ENCODE measurements at places on chromosomes 3 and 15. TPM values are rescaled to one million over a fixed set of nuclear protein-coding genes. Genes with fewer than 3 reads are reported as not detected.

MYH15 gene
- not detected for total RNA-seq

ZMYND10 gene
- 0.74 TPM for total RNA-seq

IL17RE gene
- 15.2 TPM for total RNA-seq

SQOR gene
- total RNA-seq = 52.8 TPM

PIF1 gene
- 6.6 TPM for total RNA-seq

- no peaks in the 10 kb centered on the region for H3K36me3 ChIP-seq
- H3K4me1 ChIP-seq = peaks cover 20% of the 10 kb centered on the region
- DNase-seq = no peak
- H3K4me3 ChIP-seq = peak overlapping the region; percentile 87
- H3K27ac ChIP-seq = peak overlapping the region; percentile 94
Observed at GRCh38 chr3:119677641-119677934, 382 bp upstream of the COX17 start.

GRCh38 chr15:63052077-63052841, 9.7 kb downstream of the TPM1 start:
- no peaks in the 10 kb centered on the region for H3K27me3 ChIP-seq
- H3K36me3 ChIP-seq = no peaks in the 10 kb centered on the region
- H3K4me1 ChIP-seq = peaks cover 73% of the 10 kb centered on the region
- peak overlapping the region; percentile 65 for H3K27ac ChIP-seq
- H3K4me3 ChIP-seq = no peak overlapping the region

DNA sequence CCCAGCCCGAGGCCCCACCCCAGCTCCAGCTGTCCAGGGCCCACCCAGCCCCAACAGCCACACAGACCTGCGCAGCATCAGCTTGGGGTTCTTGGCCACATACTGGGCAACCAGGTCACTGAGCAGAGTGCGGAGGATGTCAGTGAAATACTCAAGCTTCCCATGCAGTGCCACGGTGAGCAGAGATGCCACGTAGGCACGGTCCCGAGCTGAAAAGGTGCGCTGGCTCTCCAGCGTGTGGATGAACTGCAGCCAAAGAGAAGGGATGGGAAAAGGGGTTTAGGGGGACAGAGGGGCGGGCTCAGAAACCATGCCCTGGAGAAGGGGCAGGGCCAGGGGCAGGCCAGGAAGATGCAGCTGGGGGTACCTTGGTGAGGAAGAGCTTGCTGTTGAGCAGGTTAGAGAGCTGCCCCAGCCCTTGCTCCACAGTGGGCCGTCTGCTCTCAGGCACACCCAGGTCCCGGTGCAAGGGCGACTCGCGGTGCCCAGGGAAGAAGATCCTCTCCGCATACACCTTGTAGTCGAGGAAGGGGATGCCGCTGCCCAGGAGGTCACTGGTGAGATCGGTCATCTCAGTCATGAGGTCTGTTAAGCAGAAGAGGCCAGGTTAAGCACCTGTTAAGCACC, 17.4 kb downstream of the PLXNB1 start:
- peaks cover 19% of the 10 kb centered on the region for H3K4me1 ChIP-seq
- no peak overlapping the region for H3K4me3 ChIP-seq
- H3K27ac ChIP-seq = no peak overlapping the region

- H3K36me3 ChIP-seq = no peaks in the 10 kb centered on the region
- no peak overlapping the region for H3K27ac ChIP-seq
- H3K4me1 ChIP-seq = peaks cover 6% of the 10 kb centered on the region
Observed at GRCh38 chr3:58999774-59000160, 50.1 kb downstream of the CFAP20DC start.

DNA sequence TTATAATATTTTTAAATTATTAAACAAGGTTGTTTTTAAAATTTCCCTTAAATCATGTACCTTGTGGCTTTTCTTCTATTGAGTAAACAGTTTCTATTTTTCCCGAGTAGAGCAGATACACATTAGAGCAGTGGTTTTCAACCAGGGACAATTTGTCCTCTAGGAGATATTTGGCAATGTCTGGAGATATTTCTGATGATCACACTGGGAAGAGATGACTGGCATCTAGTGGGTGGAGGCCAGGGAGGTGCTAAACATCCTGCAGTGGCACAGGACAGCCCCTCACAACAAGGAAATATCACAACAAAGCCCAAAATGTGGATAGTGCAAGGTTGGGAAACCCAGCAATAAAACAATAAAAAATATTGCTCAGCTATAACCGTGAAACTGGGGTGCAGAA, 113.0 kb upstream of the PTPRG start:
- H3K36me3 ChIP-seq = no peaks in the 10 kb centered on the region
- H3K27ac ChIP-seq = no peak overlapping the region
- H3K4me1 ChIP-seq = no peaks in the 10 kb centered on the region
- H3K27me3 ChIP-seq = no peaks in the 10 kb centered on the region

- peak overlapping the region; percentile 82 for H3K4me3 ChIP-seq
- peak; percentile 97 for DNase-seq
- no peaks in the 10 kb centered on the region for H3K36me3 ChIP-seq
Observed at GRCh38 chr15:63503739-63504246, 600 bp upstream of the USP3 start.

- H3K36me3 ChIP-seq = no peaks in the 10 kb centered on the region
- H3K27ac ChIP-seq = peak overlapping the region; percentile 91
- H3K4me3 ChIP-seq = no peak overlapping the region
- no peaks in the 10 kb centered on the region for H3K27me3 ChIP-seq
- no peak for DNase-seq
Observed at GRCh38 chr3:138113326-138113725, 2.1 kb downstream of the DZIP1L start.

DNA sequence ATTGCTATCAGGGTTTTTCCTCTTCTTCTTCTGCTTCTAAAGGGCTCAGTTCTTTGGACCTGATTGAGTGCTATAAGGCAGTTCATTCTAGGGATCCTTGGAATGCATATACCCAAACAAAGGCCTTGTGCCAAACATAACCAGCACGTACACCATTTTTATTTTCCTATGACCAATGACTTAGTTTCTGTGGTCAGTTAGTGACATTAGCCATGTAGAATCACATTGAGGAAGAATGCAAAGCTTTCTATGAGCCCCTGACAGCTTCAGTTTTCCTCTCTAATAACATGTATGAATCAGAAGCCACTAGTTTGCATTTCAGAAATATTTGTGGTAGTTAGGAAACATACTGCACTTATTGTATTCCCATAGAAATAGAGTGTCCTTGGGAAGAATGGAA, 240.0 kb downstream of the THRB start:
- H3K27me3 ChIP-seq = no peaks in the 10 kb centered on the region
- H3K4me3 ChIP-seq = no peak overlapping the region

DNA sequence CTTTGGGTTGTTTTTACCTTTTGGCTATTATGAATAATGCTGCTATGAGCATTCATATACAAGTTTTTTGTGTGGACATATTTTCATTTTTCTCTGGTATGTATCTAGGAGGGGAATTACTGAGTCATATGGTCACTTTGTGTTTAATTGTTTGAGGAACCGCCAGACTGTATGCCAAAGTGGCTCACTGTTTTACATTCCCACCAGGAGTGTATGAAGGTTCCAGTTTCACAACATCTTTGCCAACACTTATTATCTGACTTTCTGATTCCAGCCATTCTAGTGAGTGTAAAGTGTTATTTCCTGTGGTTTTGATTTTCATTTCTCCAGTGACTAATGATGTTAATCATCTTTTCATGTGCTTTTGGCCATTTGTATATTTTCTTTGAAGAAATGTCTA, 51.8 kb downstream of the CMTM7 start:
- no peak overlapping the region for H3K27ac ChIP-seq
- no peaks in the 10 kb centered on the region for H3K27me3 ChIP-seq
- no peaks in the 10 kb centered on the region for H3K36me3 ChIP-seq
- no peak for DNase-seq
- no peak overlapping the region for H3K4me3 ChIP-seq
- H3K4me1 ChIP-seq = no peaks in the 10 kb centered on the region

DNA sequence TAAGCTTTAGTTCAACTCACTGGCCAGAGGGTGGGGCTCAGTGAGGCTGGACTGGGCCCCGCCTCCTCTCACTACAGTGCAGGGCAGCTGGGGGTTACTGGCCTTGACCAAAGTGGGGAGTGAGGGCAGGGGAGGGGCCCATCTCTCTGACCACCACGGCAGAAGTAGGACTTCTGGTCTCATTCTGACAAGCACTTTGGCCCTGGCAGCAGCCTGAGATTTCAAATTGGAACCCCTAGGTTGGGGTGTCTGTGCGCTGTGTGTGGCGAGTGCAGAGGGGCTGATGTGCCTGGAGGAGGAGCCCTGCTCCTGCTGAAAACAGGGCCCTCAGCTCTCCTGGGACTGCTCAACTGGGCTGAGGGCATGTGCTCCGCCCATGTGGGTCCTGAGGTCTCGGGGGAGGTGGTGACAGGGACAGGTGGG, 60.3 kb upstream of the RPL32 start:
- no peaks in the 10 kb centered on the region for H3K27me3 ChIP-seq
- no peak for DNase-seq
- no peak overlapping the region for H3K27ac ChIP-seq
- peaks cover 43% of the 10 kb centered on the region for H3K36me3 ChIP-seq
- peaks cover 1% of the 10 kb centered on the region for H3K4me1 ChIP-seq

DNA sequence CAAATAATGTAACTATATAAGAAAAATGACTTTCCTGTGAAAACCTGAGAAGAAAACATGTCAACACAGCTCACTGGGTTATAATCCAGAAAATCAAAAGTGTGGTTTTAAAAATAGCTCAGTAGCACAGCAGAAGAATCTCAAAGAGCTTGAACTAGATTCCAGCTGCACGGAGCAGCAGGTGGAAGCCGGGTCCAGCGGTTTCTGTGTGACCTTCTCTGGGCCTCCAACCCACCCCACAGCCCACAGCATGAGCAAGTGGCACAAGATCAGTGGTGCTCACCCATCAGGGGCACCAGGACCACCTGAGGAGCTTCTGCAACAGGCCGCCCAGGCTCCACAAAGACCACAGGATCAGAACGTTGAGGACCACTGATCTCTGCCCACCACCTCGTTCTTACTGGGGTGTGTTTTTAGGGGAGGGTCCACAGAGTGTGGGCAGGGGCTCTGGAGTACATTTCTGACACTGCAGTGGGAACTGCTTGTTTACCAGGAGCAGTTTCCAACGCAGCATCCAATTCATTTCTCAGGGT, 23.2 kb downstream of the SLC41A3 start:
- no peak for DNase-seq
- H3K27ac ChIP-seq = no peak overlapping the region
- H3K36me3 ChIP-seq = no peaks in the 10 kb centered on the region
- H3K4me3 ChIP-seq = no peak overlapping the region
- no peaks in the 10 kb centered on the region for H3K27me3 ChIP-seq

- H3K27me3 ChIP-seq = no peaks in the 10 kb centered on the region
- no peak for DNase-seq
Observed at GRCh38 chr15:52021128-52021671, 2.2 kb downstream of the MAPK6 start.

DNA sequence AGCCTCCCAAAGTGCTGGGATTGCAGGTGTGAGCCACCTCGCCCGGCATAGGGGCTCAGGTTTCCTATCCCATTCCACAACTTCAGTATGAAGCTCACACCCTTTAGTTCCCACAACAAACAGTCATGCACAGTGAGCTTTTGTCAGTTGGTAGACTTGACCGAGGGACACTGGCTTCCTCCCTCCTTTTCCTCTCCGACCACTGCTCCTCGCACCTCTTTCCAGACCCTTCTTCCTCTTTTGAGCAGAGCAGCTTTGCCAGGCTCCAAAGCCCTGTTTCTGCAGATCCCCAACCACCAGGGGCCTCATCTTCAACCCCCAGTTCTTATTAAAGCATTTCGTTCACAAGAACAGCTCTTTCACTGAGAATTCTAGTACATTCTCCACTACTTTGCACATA, 12.7 kb upstream of the CILP start:
- H3K4me1 ChIP-seq = no peaks in the 10 kb centered on the region
- DNase-seq = no peak
- no peaks in the 10 kb centered on the region for H3K36me3 ChIP-seq
- H3K27me3 ChIP-seq = no peaks in the 10 kb centered on the region
- no peak overlapping the region for H3K4me3 ChIP-seq

DNA sequence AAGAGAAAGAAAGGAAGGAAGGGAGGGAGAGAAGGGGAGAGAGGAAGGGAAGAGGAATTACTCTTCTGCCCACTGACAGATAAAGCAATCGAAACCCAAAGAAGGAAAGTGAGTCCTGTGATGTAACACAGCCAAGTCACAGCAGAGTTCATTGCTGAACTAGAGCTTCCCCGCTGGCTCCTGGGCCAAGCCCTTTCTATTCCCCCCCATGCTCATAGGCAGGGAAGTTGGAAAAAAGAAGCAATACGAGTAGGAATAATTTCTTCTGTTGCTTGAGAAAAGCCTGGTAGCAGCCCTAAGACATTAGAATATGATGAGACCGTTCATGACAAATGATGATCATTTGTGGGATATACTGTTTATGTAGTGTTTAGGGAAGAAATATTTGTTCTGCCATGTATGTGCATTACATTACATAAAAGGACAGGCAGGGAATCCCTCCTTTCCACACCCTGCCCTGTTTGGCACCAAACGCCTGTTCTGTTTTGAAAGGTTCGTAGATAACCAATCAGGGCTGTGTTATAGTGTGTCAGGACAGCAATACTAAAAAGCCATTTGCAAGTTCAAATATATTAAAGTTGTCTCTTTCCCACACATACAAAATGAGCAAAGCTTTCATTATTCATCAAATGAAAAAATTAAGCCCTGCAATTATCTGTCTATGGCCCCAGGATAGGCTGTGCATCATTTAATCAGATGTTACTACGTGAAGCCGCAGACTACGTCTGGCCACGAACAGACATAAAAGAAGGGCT, 111.0 kb upstream of the TRPM1 start:
- no peak overlapping the region for H3K4me3 ChIP-seq
- H3K27ac ChIP-seq = peak overlapping the region; percentile 52
- no peaks in the 10 kb centered on the region for H3K27me3 ChIP-seq
- no peak for DNase-seq

GRCh38 chr15:22936577-22937472, 43.3 kb downstream of the CYFIP1 start:
- no peaks in the 10 kb centered on the region for H3K27me3 ChIP-seq
- no peak overlapping the region for H3K4me3 ChIP-seq
- H3K4me1 ChIP-seq = no peaks in the 10 kb centered on the region
- peaks cover 62% of the 10 kb centered on the region for H3K36me3 ChIP-seq
- DNase-seq = no peak
- no peak overlapping the region for H3K27ac ChIP-seq

GRCh38 chr15:73072894-73073293, 20.6 kb downstream of the NEO1 start:
- H3K4me3 ChIP-seq = no peak overlapping the region
- H3K27ac ChIP-seq = no peak overlapping the region
- peaks cover 31% of the 10 kb centered on the region for H3K4me1 ChIP-seq
- H3K27me3 ChIP-seq = no peaks in the 10 kb centered on the region
- no peaks in the 10 kb centered on the region for H3K36me3 ChIP-seq

DNA sequence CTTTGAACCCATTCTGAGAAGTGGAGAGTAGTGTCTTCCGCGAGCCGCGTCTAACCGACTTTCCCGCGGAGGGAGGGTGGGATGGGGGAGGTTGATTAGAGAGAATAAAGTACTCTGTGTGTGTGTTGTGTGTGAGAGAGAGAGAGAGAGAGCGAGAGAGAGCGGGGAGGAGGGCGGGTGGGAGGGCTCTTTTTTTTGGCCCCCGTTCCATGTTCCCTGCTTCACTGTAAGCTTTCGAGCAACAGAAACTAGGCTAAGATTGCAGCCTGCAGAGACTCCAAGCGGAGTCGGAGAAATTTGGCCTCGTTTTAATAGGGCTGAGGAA, 1.6 kb upstream of the MEIS2 start:
- H3K36me3 ChIP-seq = no peaks in the 10 kb centered on the region
- H3K27me3 ChIP-seq = no peaks in the 10 kb centered on the region

- peak overlapping the region; percentile 63 for H3K27ac ChIP-seq
- no peaks in the 10 kb centered on the region for H3K27me3 ChIP-seq
- no peak overlapping the region for H3K4me3 ChIP-seq
- no peaks in the 10 kb centered on the region for H3K36me3 ChIP-seq
- H3K4me1 ChIP-seq = peaks cover 40% of the 10 kb centered on the region
- DNase-seq = no peak
Observed at GRCh38 chr3:188390775-188391443, 237.0 kb downstream of the LPP start.

- no peak overlapping the region for H3K27ac ChIP-seq
- H3K36me3 ChIP-seq = no peaks in the 10 kb centered on the region
- DNase-seq = no peak
- no peak overlapping the region for H3K4me3 ChIP-seq
- H3K4me1 ChIP-seq = peaks cover 13% of the 10 kb centered on the region
Observed at GRCh38 chr3:126525853-126526667, 2.1 kb downstream of the CHST13 start.

Data from vagina (tissue), 2 donors.